ENCODE measurements at places on chromosomes 3 and 15.

- DNase-seq: peak; percentile 73
These were observed 60.0 kb downstream of the PIK3CB start for GRCh38 chr3:138774529-138775253.

GRCh38 chr15:51155891-51156290 lies 61.2 kb upstream of the TNFAIP8L3 start:
- no peak for DNase-seq

DNA sequence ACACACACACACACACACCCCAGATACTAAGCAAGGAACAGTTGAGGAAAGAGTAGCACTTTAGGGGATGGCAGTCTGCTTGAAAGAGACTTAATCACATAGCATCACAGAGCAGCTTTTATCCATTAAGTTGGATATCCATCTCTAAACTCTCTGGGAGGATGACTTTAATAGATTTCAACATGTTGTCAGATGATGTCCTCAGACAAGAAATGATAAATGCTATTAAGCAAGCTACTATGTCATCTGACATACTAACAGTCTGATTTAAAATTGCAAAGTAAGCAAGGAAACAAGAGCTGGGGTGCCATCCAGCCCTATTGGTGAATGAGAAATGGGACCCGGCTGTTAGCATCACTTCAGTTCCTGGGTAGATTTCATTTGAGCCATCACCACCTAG lies 136.9 kb downstream of the PLCL2 start:
- DNase-seq: no peak

- DNase-seq: peak; percentile 16
These were observed 521.6 kb downstream of the EPHA3 start for GRCh38 chr3:89628856-89629670.

DNA sequence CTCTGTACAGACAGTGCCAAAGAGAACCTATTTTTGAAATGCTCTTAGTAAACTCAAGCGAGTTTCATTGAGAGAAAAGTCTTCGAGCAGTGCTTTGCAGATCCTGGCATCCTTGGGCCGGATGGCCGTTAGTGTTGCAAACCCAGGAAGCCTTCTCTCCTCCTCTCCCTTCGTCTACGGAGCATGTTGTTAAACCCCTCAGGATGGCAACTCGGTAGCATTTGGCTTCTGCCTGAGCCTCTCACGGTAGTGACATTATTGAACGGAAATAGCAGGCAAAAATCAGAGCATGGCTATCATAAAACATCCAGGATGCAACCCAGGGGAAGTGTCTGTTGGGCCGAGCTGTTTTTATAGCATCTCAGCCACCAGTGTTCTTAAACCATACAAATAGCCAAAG lies 6.7 kb upstream of the SEC13 start:
- no peak for DNase-seq

DNA sequence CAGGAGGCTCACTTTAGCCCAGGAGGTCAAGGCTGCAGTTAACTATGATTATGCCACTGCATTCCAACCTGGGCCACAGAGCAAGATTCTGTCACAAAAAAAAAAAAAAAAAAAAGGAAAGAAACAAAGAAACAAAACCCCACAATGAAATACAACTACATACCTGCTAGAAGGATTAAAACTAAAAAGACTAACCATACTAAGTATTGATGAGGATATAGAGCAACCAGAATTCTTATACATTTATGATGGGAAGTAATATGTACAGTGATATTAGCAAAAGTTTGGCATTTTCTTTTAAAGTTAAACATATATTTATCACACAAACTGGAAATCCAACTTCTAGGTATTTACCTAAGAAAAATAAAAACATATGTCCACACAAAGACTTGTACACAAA lies 40.2 kb upstream of the FOXB1 start:
- DNase-seq: no peak

GRCh38 chr3:87225659-87226058 lies 1.4 kb upstream of the CHMP2B start:
- peak; percentile 37 for DNase-seq

DNA sequence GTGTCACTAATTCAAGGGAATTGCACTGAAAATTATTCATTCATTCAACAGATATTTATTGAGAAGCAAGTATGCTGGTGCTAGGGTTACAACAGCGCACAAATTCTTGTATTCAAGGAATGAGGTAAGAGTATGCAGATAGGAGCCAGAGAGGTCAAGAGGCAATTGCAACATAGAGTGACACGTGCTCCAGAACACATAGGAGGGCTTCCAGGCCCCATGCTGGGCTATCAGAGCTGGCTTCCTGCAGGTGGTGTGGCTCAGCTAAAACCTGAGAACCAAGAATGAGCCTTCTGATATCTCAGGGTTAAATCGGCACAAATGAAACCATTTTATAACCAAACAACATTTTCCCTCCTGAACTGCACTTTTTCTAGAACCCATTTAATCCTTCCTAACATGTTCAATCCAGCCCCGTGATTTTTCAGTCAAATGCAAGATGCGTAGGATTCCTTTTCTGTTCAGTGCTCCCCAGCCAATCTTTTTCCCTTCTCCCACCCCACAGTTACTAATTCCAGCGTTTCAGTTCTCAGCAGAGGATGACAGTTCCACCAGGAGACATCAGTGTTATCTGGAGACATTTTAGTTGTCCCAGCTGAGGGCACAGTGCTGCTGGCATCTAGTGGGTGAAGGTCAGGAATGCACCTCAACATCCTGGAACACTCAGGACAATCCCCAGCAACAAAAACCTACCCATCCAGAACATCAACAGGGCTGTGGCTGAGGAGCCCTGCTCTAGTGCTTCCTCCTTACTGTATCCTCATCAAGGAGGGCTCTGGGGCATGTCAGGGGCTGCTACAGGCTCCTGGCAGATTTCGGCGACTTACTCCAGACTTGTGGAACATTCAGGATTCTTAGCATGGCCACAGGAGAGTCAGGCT lies 13.1 kb downstream of the CCR5AS start:
- no peak for DNase-seq

- DNase-seq: no peak
These were observed 497 bp upstream of the RPLP1 start for GRCh38 chr15:69451951-69452691.

- DNase-seq: no peak
These were observed 29.1 kb upstream of the SRGAP3 start for GRCh38 chr3:9278498-9278897.

GRCh38 chr3:53079791-53080555 lies 34.1 kb upstream of the SFMBT1 start:
- no peak for DNase-seq

GRCh38 chr3:56375654-56376053 lies 92.6 kb downstream of the ERC2 start:
- no peak for DNase-seq

- no peak for DNase-seq
These were observed 130.8 kb downstream of the CPNE4 start for GRCh38 chr3:131903988-131904415.

DNA sequence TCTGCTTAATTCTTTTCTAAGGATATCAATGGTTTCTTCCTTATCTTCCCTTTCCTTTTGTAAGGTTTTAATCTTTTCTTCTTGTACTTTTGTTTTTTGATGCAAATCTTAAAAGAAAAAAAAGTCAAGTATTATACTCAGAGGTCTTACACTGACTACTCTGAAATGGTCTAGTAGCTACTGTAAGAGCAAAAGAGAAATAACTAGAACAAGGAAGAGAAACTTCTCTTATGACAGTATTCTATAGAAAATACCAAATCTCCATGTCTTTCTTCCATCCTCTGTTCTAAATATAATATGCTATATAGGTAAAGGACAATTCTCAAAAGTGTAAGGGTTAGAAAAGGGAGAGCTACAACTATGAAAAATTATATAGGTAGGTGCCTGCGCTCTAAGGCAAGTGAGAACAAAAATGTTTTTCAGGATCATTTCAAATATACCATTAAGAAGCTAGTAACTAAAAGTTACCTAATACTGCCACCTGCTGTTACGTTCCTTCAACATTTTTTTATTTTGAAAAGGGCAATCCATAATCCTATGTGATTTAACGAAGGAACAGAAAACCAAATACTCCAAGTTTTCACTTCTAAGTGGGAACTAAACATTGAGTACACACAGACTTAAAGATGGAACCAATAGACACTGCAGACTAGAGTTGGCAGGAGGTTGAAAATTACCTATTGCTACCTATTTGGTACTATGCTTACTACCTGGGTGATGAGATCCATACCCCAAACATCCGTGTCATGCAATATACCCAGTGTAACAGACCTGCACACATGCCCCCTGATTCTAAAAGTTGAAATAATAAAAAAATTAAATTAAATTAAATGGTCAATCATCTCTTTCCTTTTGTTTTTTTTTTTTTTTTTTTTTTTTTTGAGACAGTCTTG lies 36.7 kb downstream of the CIP2A start:
- no peak for DNase-seq

DNA sequence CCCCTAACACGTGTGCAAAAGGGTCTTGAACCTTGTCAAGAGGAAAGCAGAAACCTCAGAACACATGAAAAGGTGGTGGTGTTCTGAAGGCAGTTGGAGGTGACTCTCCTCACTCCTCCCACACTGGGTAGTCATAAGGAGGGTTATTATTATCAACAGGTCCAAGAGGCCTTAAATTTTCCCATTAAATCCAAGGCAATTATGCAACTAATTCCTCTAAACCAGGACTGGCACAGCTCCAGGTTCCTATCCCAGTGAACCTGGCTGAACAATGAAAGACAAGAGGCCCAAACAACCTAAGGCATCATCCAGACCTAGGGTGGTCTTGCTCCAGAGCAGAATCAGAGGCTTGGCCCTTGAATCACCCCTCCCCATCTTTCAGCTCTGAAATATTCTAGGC lies 15.0 kb downstream of the MYLK start:
- no peak for DNase-seq

DNA sequence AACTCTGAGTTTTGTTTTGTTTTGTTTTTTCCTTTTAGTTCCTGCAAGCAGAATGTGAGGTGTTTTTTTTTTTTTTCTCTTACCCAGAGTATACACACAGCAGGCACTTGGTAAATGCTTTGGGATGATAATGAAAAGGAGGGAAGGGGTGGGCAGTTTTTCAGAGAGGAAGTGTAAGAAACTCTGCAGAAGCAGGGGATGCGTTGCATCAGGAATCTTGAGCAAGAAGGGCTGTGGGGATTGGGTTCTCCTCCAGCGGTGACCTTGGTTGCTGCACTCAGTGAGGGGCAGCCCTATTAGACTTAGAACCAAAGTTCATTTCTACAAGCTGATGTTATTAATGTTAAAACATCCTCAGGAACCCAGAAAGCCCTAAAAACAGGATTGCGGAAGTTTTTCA lies 32.2 kb upstream of the TMEM158 start:
- no peak for DNase-seq

DNA sequence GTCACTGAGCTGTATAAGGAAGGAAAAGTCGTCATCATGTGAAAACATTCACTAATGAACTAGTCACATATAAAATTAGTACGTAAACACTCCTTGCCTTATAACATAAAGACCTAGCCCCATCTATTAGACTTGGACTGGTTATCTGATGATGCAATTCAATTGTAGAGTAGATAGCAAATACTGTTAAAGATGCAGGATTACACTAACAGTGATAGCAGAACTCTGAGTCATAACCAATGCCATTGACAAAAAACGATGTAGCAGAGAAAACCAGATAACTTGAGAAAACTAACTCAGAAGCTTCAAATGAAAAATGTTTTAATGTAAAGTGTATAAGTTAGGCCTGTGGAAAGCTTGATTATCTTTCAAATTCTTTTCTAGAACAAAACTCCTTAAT lies 132.2 kb downstream of the WDR72 start:
- no peak for DNase-seq

GRCh38 chr15:57440167-57440566 lies 63.9 kb downstream of the CGNL1 start:
- no peak for DNase-seq

- peak; percentile 9 for DNase-seq
These were observed 87.0 kb downstream of the FOXB1 start for GRCh38 chr15:60091157-60091556.

All from body of pancreas (tissue), 4 donors.